ENCODE measurements at places on chromosomes 6 and 20.
A peak's percentile ranks its signal among the peaks of the same experiment; 100 is the strongest.

- DNase-seq: no peak
Observed at GRCh38 chr6:4958624-4959023, 45.2 kb downstream of the RPP40 start.

- DNase-seq: no peak
Observed at GRCh38 chr6:169288591-169288990, 34.9 kb upstream of the THBS2 start.

DNA sequence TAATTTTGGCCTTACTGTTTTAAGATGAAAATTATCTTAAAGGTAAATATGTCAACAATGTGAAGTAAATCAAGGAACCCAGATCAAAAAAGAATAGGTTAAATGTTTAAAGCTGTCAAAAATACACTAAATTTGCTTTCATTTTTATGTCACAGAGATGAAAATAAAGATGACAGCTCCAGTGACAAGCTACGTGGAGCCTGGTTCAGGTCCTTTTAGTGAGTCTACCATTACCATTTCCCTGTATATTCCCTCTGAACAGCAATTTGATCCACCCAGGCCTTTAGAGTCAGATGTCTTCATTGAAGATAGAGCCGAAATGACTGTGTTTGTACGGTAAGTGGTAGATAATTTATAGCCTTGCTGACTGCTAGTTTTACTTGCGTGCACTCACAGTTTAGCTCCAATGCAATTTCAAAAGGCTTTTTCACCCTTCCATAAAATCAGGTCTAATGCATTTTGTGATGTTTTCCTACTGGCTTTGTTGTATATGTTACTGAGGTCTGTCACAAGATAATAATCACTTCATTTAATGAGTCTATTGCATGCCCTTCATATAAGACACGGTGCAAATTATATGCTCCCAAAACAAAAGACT lies 1.9 kb downstream of the HEBP2 start:
- no peak for DNase-seq

GRCh38 chr6:166715065-166715464 lies 88.0 kb upstream of the RPS6KA2 start:
- DNase-seq: no peak

DNA sequence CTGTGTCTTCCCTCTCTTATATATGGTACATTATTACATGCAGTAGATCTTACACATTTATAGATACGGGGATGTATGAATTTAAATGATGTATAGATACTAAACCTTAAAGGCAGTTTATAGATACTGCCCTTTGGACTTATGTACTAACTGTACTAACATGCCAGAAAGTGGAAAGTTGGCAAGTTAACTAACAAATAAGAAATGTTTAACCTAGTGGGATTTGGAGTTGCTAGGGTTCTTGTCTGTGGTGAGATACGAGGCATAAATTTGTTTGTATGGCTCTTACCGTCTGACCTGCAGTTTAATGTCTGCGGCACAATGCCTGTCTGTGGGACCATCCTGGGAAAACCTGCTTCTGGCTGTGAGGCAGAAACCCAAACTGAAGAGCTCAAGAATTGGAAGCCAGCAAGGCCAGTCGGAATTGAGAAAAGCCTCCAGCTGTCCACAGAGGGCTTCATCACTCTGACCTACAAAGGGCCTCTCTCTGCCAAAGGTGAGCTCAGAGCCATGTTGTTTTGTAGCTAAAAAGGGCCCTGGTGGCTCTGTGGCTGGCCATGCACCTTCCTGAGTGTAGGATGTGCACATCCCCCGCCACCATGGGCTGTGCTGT lies 62.9 kb upstream of the SLC22A1 start:
- DNase-seq: peak; percentile 6

GRCh38 chr20:43914311-43915210 lies at the start of gene TOX2:
TSS of gene TOX2 (plus strand) at chr20:43914852. CDS start at chr20:43914892, 40 bp downstream.
- DNase-seq: no peak

GRCh38 chr20:11130554-11131166 lies 456.9 kb upstream of the JAG1 start:
- peak; percentile 51 for DNase-seq

DNA sequence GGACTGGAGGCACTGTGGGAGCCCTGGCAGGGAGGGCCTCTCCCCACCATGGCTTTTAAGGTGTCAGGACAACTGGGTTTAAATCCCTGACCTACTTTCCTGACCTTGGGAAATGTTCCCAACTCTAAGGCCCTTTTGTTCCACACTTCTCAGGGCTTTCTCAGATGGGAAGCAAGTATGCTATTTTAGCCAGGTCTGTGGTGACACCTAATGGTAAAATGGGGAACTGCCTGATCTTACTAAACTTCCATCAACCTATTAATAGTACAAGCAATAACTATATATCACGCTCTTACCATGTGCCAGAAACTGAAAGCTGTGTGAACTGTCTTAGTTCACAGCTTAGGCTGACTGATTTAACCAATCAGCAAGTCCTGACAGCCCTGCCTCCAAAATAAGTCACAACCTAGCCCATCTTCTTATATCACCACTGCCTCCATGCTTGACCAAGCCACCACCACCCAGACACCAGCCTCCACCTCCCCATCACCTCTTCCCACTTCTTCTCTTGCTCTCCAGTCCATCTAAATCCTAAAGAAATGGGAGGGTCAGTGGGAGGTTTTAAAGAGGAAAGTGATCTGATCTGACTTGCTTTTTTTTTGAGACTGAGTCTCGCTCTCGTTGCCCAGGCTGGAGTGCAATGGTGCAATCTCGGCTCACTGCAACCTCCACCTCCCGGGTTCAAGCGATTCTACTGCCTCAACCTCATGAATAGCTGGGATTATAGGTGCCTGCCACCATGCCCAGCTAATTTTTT lies 6.9 kb upstream of the BLCAP start:
- peak; percentile 74 for DNase-seq

- DNase-seq: no peak
Observed at GRCh38 chr6:15435468-15435867, 189.6 kb downstream of the JARID2 start.

GRCh38 chr6:33978412-33979150 lies 167.3 kb downstream of the GRM4 start:
- DNase-seq: no peak

DNA sequence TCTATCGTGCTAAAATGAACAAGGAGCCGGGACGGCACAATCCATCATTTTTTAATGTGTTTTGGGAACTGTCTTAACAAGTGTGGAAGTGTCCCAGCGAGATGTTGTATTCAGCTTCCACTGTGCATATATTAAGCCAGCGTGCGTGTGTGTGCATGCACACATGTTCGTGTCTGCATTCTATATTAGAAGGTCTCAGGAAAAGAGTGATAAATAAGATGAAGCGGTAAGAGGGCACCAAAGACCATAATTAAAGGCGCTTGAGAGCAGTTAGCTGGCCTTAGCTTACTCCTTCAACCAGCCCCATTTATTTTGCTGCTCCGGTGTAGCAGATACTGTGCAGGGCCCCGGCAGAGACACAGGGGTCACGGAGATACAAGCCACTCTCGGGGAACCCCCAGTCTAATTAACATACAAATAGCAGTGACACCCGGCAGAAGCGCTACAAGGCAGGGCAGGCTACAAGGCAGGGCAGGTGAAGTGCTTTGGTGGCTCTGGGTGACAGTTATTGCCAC lies 206.5 kb upstream of the RREB1 start:
- no peak for DNase-seq

DNA sequence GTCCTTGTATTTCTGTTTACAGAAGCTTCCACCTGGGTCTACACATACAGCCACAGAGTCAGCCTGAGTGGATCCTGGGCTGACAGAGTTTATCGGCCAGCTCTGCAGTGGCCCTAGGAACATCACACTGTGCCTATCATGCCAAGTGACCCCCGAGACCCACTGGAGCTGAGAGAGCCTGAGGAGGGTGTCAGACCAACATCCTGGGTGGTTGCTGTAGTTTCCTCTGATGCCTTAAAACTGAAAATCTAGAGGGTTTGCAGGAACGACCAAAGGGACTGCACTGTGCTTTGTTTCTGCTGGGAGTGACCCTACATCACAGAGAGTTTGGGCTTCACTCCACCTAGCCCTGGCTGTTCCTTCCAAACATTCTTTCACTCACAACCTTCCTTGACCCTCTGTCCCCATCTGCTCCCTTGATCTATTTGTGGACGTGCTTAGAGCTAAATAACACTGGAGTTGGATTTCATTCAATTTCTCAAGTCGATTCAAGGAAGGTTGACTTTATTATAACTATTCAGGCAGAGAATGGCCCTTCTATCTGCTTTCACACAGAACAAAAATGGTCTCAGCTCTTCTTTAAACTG lies 18.1 kb downstream of the MYLK4 start:
- peak; percentile 51 for DNase-seq

- DNase-seq: peak; percentile 28
Observed at GRCh38 chr6:113594726-113595125, 262.4 kb upstream of the MARCKS start.

- no peak for DNase-seq
Observed at GRCh38 chr6:113695516-113695915, 161.6 kb upstream of the MARCKS start.

GRCh38 chr6:2977799-2978590 lies 6.6 kb upstream of the SERPINB6 start:
- no peak for DNase-seq

DNA sequence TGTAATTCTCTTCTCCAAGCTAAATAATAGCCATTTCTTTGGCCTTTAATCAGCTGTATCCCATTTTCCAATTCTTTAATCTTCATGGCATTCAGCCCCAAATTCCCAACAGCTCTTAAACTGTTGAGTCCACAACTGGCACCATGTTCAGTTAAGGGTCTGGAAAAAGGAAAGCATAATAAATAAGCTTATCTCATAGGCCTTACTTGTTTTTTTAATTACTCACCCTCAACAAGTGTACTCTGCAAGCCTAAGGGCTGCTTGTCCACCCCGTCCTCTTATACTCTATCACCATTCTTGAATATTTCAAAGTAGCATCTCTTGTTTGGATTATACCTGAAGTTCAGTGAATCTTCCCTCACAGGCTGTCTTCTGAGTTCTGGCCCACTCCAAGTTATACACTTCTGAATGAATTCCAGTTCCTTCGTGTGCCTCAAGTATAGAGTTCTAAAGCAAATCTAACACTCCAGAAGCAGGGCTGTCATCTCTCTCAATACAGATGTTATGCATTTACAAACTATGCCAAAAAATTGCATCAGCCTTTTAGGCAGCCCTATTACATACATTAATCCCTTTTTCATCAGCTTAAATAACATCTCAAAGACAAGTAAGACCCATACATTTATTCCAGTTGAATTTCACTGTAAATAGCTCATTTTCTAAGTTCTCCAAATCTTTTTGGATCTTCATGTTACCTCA lies 98.7 kb downstream of the COL21A1 start:
- no peak for DNase-seq

GRCh38 chr6:2158596-2159271 lies 86.7 kb downstream of the GMDS start:
- DNase-seq: peak; percentile 49

All from renal cortical epithelial cell (primary cell).